ENCODE measurements at places on chromosomes 1 and 21. TPM values are rescaled to one million over a fixed set of nuclear protein-coding genes. Genes with fewer than 3 reads are reported as not detected.

- H3K36me3 ChIP-seq = no peaks in the 10 kb centered on the region
- H3K27me3 ChIP-seq = no peaks in the 10 kb centered on the region
- no peak for DNase-seq
- no peak overlapping the region for H3K4me3 ChIP-seq
- no peaks in the 10 kb centered on the region for H3K4me1 ChIP-seq
Measured at GRCh38 chr1:156812293-156812990, 4.2 kb downstream of the SH2D2A start.

NUDT4B gene
- 1.2 TPM for total RNA-seq

DNA sequence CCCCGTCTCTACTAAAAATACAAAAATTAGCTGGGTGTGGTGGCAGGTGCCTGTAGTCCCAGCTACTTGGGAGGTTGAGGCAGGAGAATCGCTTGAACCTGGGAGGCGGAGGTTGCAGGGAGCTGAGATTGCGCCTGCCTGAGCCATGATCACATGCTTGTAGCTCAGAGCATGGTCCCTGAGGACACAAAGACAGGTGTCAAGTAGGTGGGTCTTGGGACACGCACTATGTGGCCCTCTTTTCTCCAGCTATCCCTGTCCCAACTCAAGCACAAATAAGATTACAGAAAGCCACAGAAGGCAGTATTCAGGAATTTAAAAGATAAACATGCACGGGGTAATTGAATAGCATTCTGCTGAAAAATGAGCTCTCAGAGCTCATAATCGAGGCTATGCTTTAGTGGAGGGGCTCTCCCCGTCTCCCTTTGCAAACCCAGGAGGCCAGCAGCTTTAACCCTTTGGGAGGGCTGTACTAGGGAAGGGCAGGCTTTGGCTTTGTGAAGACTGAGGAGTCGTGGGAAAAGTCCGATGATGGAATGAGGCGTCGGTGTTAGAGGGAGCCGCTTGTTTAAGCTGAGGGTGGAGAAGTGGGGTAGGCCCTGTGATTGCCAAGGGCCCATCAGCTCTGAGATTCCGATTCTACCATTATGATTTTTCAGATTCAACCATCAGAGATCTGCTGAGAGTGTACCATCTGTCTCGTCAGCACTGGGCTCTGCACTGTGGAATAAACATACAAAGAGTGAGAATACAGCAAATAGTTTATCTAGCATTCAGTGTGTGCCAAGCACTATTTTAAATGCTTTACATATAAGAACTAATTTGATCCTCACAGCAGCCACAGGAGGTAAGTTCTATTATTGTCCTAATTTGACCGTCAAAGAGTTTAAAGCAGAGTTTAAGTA lies 59.7 kb upstream of the CD34 start:
- H3K36me3 ChIP-seq = no peaks in the 10 kb centered on the region
- no peaks in the 10 kb centered on the region for H3K4me1 ChIP-seq
- H3K27ac ChIP-seq = no peak overlapping the region
- DNase-seq = no peak
- H3K27me3 ChIP-seq = no peaks in the 10 kb centered on the region

DNA sequence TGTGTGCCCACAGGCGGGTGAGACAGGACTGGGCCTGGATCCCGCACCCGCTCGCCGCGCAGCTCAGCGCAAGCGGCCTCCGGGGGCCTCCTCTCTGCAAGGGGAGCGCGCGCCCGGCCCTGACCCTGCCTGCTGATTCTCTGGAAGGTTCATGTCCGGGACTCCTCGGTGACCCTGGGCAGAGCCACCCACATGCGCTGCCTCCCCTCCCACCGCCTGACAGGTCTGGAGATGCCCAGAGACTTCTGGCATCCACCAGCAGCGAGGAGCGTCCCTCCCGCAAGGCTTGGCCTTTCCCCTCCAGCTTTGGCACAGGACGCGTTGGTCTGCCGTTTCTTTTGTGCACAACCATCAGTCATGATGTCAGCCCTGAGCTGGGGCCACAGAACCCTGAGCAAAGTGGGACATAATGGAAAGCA lies 42.0 kb upstream of the COL6A2 start:
- H3K27me3 ChIP-seq = no peaks in the 10 kb centered on the region
- no peak overlapping the region for H3K4me3 ChIP-seq
- peak; percentile 75 for DNase-seq
- H3K36me3 ChIP-seq = no peaks in the 10 kb centered on the region
- peaks cover 2% of the 10 kb centered on the region for H3K4me1 ChIP-seq

DNA sequence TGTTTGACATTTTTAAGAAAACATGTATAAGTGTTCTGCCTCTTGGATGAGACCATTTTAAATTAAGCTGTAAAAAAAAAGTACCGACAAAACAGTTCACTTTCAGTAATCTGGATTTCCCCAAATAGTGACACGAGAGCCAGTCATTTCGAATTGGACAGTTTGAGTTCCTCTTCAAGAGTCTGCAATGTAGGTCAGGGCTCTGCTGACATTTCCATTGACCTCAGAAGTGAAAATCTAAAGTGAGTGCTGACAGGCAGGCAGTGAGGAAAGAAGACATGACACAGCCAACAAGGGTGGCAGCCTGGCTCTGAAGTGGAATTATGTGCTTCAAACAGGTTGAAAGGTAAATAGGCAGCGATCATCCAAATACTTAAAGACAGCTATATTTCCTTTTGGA lies at the start of gene IL23R:
TSS of gene IL23R (plus strand) at position 259 of the 400 bp plus-strand sequence. CDS start 1,667 bp downstream, outside the sequence.
- H3K4me1 ChIP-seq = no peaks in the 10 kb centered on the region
- no peak for DNase-seq
- no peaks in the 10 kb centered on the region for H3K27me3 ChIP-seq
- no peaks in the 10 kb centered on the region for H3K36me3 ChIP-seq

- H3K27ac ChIP-seq = no peak overlapping the region
- H3K4me3 ChIP-seq = no peak overlapping the region
- H3K4me1 ChIP-seq = no peaks in the 10 kb centered on the region
- H3K27me3 ChIP-seq = no peaks in the 10 kb centered on the region
- H3K36me3 ChIP-seq = no peaks in the 10 kb centered on the region
Measured at GRCh38 chr1:53324728-53325297, 3.1 kb downstream of the LRP8 start.

C21orf58 gene
- 3.7 TPM for total RNA-seq

DNA sequence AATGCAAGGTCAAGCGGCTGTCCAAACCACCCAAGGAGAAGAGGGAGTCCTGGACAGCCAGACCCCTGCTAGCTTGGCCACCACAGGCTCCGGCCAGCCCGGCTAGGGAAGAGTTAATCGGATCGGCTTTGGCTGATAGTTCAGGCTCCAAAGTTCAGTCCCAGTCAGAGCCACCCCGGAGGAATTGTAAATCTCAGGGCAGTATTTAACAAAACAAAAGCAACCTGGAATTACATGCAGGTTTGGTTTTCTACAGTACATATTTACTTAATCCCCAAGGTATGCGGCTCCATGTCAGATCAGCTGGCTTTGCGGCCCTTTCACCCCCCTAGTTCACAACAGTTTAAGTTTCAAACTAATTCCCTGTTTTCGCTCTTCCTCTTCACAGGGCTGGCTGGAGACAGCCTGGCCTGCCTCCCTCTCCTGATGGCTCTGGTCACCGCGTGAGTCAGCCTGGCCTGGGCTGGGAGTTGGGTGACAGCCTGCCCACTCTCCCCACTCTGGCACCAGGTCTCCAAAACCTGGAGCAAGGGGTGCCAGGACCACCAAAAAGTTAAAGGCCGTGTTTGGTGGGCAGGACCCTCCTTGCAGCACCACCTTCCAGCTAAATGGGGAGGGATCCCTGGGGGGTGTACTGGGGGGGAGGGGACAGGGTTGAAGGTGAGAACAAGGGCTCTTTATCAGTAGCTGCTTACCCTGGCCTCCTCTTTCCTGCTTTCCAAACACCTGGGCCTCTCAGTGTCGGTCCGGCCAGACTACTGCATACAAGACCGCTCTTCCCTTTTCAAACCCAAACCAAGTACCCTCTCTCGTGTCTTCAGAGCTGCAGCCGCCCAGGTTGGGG lies 1.9 kb downstream of the DHRS3 start:
- H3K36me3 ChIP-seq = peaks cover 2% of the 10 kb centered on the region
- peak overlapping the region; percentile 92 for H3K4me3 ChIP-seq
- H3K4me1 ChIP-seq = peaks cover 9% of the 10 kb centered on the region
- H3K27me3 ChIP-seq = no peaks in the 10 kb centered on the region

IVL gene
- total RNA-seq = not detected

DNA sequence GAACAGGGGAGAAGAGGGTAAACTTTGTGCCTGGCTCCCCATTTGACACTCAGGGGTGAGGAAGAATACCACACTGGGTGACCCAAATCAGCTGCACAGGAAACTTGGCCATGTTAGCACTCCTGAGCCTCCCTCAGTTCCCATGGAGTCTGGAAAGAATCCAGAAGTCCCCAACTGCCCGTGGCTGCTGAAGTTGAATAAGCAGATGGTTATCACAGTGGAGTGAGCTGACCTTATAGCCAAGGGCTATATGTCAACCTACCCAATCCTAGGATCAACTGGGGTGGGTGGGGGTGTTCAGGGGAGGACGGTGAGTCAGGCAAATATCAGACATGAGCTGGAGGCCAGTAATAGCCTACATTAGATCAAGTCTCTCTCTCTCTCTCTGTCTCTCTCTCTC lies 20.4 kb downstream of the KCNH1 start:
- H3K4me3 ChIP-seq = no peak overlapping the region
- H3K27me3 ChIP-seq = no peaks in the 10 kb centered on the region
- H3K4me1 ChIP-seq = no peaks in the 10 kb centered on the region
- no peak for DNase-seq

DNA sequence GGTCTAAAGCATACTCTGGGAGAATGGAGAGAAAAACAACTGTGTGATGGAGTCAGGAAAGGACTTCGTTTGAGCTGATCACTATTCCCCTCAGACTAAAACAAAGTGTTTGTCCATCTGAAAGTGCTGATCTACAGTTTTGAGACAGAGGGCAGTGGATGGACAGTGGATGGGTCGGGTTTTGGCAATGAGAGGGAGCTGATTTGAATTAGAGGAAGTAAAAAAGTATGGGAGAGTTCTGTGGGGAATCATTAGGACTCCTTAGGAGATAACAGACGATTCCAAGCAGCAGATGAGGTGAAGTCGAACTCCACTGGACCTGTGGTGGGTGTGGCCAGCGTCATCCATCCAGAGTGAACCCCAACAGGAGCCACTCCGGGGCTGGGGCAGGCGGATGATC lies 62.3 kb downstream of the PTGS2 start:
- no peaks in the 10 kb centered on the region for H3K36me3 ChIP-seq
- no peak overlapping the region for H3K27ac ChIP-seq
- no peaks in the 10 kb centered on the region for H3K4me1 ChIP-seq
- DNase-seq = no peak
- H3K27me3 ChIP-seq = no peaks in the 10 kb centered on the region

GRCh38 chr1:91569411-91570119 lies 68.9 kb downstream of the CDC7 start:
- no peak overlapping the region for H3K4me3 ChIP-seq
- peak; percentile 94 for DNase-seq
- no peaks in the 10 kb centered on the region for H3K4me1 ChIP-seq
- peak overlapping the region; percentile 56 for H3K27ac ChIP-seq
- no peaks in the 10 kb centered on the region for H3K36me3 ChIP-seq
- no peaks in the 10 kb centered on the region for H3K27me3 ChIP-seq

DNA sequence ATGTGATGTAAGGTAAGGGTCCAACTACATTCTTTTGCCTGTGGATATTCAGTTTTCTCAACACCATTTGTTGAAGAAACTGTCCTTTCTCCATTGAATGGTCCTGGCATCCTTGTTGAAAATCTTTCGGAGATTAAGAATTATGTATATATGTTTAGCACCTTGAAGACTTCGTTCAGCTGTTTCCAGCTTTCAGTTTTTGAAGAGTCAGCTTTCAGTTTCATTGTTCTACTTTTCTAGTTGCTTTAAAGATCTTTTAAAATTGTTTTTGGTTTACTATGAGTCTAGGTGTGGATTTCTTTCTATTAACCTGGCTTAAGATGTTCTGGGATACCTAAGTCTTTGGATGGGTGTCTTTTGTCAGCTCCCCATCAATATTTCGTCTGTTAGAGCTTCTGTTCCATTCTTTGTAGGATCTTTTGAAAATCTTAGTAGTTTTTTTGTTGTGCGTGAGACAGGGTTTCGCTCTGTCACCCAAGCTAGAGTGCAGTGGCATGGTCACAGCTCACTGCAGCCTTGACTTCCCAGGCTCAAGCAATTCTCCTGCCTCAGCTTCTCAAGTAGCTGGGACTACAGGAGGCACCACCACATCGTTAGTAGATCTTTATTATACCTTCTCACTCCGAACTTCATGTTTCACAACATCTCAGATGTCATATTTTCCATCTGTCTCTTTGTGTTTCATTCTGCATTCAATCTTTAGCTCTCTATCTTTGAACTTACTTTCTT lies 353.5 kb upstream of the B3GALT2 start:
- H3K4me1 ChIP-seq = no peaks in the 10 kb centered on the region
- H3K27me3 ChIP-seq = no peaks in the 10 kb centered on the region
- H3K4me3 ChIP-seq = no peak overlapping the region
- no peaks in the 10 kb centered on the region for H3K36me3 ChIP-seq
- no peak overlapping the region for H3K27ac ChIP-seq
- no peak for DNase-seq

DNA sequence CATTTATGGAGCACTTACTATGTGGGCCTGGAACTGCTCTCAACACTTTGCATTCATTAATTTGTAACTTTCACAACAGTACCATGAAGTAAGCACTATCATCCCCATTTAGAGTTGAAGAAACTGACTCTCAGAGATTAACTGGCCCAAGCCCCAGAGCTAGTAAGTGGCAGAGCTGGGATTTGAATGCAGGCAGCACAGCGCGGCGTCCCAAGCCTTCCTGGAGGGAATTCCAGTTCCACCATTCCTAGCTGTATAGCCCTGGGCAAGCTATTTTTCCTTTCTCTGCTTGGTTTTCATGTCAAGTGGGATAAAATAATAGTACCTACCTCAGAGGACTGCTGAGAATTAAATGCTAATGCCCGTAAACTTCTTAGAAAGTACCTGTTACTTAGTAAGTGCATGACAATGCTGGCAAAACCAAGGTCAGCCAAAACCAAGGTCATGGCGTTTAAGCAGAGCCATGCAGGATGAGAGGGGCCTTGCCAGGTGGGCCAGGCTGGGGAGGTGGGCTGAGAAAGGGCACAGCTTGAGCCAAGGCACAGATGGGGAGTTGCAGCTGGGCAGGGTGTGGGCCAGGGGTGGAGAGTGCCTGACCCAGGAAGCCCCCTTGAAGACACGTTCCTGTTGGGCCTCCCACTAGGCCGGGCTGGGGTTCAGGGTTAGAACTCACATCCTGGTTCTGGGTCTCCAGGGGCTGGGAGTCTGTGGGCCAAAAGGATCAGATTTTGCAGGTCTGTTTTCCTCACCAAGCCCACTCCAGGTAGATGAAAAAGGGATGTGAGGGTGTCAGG lies 4.6 kb upstream of the KNCN start:
- no peak overlapping the region for H3K27ac ChIP-seq
- no peak overlapping the region for H3K4me3 ChIP-seq

OXCT2 gene
- not detected for total RNA-seq

- H3K4me1 ChIP-seq = no peaks in the 10 kb centered on the region
- H3K36me3 ChIP-seq = no peaks in the 10 kb centered on the region
- no peak overlapping the region for H3K4me3 ChIP-seq
- no peaks in the 10 kb centered on the region for H3K27me3 ChIP-seq
- no peak for DNase-seq
- no peak overlapping the region for H3K27ac ChIP-seq
Measured at GRCh38 chr1:172147541-172147940, 272.9 kb upstream of the C1orf105 start.

CYP4A11 gene
- 0.16 TPM for total RNA-seq

TMEM200B gene
- total RNA-seq = 18.9 TPM

Data from aorta (tissue), 5 donors.